ENCODE measurements at places on chromosomes 2 and 18.

DNA sequence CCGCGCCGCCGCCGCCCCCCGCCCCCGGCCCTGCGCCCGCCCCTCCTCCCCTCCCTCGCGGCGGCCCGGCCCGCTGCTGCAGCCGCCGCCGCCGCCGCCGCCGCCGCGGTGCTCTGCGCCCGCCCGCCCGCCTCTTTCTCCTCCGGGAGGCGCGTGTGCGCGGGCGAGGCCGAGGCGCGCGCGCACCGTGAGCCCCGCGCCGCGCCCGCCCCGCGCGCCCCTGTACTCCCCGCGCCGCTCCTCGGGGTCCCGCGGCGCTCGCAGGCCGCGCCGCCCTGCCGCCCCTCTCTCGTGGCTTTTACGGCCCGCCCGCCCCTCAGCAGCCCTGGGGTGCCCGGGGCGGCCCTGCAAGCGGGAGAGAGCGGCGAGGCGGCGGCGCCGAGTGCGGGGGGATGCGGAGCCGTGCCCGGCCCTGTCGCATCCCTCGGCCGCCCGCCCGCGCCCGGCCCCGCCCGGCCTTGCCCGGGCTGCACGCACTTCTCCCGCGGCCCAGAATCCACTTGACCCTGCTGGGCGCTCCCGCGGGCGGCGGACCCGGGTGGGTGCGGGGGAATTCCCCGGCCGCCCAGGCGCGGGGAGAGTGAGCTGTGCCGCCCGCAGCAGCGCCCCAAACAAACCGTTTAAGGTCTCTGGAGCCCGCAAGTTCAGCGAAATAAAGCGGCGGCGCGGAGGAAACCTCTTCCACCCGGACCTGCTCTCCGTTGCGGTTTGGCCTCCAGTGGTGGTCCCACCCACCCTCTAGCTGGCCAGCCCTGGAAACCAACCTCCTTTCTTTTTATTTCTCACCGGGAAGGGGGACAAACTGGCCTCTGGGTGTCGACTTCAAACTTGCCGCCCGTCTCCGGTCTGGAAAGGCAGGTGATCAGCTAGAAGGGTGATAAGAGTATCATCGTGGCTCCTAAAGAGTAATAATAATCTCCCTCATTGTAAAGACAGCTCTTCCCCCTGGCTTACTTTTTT is 37.4 kb downstream of the AFF3 start:
- DNase-seq = no peak

DNA sequence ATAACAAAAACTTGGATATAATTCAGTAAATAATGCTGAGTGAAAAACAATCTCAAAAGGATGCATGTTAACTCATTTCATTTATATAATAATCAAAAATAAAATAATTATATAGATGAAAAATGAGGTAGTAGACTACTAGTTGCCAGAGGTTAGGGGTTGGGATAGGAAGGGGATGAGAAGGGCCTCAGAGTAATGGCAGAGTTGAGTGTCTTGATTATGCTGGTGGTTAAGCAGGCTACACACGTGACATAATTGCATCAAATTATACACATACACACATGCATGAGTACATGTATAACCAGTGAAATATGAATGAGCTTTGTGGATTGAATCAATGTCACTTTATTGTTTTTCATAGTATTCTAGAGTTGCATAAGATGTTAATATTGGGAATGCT is 201.0 kb downstream of the RIT2 start:
- DNase-seq = no peak

DNA sequence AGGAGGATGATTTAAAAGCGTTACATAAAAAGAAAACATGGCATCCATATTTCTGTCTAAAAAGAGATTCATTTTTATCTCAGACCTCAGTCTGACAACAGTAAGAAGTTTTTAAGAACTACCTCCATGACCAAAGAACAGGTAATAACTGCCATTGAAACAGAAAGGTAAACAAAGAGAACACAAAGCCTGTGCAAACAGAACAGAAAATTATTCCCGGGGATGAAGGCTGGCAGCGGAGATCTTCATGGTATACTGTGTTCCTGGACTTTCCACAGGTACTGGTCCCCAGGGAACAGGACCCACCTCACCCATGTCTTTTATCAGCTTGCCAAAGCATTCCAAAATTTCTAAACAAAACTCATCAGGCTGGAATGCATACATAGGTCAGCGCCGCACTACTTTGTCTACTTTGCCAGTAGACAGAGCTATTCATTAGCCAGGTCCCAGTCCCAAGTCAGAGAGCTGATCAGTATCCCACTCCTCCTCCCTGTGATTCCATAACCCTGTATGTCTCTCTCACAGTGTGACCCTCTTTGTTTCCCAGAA is 277.3 kb downstream of the MBD2 start:
- no peak for DNase-seq

- no peak for DNase-seq
Observed at GRCh38 chr2:141063406-141063805, 1067.4 kb downstream of the LRP1B start.

GRCh38 chr2:109131777-109132176 is 2.8 kb downstream of the SH3RF3 start:
- no peak for DNase-seq

GRCh38 chr2:107036293-107036692 is 150.3 kb upstream of the ST6GAL2 start:
- no peak for DNase-seq

DNA sequence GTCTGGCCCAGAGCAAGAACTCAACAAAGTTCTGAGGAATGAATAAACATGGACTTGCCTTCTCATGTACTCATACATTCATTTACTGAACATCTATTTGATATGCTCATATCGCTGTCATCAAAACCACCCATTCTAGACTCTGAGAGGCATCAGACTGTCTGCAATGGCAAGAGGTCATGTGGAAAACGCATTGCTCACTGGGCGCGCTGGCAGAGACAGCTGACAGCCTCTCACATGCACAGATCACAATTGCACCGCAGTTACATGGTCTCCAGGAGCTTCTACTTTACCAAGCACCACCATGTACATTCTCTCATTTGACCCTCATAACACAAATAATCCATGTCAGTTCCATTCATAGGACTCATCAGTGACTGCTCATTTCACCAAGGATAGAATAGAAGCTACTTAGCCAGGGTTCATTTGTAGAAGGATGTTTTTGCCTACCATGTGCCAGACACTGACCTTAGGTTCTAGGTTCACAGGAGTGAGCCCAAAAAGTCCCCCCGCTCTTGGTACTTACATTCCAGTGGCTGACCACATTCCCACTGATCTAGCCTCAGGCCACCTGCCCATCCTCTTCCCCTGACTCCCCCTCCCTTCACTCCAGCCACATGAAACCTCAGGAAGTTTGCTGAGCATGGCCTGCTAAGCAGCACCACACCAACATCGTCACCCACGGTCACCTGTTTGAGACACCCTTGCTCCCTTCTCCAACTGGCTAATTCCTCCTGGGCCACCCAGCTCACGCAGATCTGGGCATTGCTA is 6.1 kb downstream of the FAM124B start:
- no peak for DNase-seq

DNA sequence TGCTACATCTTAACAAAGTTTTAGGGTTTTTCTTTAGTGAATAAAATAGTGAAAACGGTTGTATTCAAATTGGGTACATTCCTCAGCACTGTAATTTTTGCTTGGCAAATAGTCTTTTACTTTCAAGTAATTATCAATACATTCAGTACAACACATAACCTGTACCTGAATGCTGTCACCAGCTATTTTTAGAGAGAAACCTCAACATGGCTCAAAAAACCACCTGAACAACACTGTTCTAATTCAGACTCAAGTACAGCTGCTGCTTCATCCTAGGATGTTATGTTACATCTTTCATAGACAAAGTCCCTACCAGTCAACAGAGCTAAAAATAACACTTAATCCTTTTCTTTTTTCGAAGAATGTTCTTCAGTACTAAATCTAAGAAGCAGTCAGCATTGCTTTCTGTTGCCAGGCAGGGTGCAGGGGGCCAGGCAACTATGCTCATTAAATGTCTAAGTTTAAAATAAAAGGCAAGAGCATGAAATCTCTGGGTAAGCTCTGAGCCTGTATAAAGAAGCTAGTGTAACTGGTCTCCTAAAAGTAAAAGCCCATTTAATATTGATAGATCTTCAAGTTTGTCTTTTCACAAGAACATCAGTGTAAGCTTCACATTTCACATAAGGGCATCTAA is 20.5 kb downstream of the PDIA6 start:
- no peak for DNase-seq

GRCh38 chr2:229485857-229486256 is 214.8 kb upstream of the PID1 start:
- DNase-seq = no peak

GRCh38 chr18:30358555-30358954 is 684.0 kb downstream of the DSC3 start:
- DNase-seq = no peak

DNA sequence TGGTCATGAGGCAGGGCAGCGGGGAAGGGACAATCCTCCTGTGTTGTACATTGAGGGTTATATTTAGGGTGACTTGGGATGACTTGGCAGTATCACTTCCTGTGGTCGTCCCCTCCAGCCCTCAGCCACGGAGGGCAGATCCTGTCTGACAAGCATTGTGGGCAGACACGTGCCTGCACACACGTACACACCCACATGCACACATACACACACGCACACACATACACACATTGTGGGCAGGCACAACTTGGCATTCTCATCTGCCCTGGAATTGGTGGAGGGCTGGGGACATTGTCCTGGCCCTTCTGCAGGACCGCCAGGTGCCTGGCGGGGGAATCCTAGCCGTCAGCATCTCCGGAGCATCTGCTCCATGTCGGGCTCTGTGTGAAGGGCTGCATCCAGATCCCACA is 47.6 kb downstream of the ODC1 start:
- no peak for DNase-seq

DNA sequence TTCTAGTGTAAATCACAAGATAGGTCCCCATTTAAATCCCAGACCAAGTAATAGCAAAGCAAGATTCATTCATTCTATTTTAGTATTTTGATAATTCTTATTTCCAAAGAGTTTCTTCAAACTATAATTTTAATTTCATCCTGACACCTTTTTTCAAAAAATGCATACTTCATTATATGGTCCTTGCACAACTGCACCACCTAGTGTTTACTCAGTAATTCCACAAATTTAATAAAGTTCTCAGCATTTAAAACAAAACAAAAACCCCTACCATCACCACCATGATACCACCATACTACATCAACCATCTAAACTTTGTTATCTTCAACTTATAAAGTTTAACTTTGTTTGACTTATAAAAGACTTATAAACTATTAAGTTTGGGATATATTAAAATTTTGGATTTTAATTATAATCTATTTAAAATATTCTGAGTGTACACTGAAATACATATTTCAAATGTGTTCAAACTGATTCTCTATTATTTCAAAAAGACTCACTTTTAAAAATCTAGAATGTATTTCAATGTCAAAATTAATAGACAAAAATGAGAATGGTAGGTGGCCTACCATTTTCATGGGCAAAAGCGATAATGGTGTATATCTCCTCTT is 44.2 kb downstream of the WDPCP start:
- no peak for DNase-seq

DNA sequence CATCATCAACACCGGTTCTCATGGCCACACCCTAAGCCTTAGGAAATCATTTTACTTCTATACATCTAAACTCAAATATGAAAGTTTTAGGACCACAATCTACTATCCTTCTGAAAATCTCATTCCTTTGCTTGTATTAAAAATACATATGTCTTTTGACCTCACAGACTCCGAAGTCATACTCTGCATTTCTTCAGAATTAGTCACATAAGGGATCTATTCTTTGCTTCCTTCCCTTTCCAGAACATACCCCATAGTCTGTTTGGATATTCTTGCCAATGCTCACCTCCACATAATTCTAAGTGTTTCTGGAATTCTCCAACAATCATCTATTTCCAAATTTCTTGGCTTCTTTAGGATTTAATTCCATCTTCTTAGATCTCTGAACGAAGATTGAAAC is 14.2 kb upstream of the DSG1 start:
- DNase-seq = no peak

- DNase-seq = no peak
Observed at GRCh38 chr2:149902081-149902480, 314.5 kb upstream of the MMADHC start.

DNA sequence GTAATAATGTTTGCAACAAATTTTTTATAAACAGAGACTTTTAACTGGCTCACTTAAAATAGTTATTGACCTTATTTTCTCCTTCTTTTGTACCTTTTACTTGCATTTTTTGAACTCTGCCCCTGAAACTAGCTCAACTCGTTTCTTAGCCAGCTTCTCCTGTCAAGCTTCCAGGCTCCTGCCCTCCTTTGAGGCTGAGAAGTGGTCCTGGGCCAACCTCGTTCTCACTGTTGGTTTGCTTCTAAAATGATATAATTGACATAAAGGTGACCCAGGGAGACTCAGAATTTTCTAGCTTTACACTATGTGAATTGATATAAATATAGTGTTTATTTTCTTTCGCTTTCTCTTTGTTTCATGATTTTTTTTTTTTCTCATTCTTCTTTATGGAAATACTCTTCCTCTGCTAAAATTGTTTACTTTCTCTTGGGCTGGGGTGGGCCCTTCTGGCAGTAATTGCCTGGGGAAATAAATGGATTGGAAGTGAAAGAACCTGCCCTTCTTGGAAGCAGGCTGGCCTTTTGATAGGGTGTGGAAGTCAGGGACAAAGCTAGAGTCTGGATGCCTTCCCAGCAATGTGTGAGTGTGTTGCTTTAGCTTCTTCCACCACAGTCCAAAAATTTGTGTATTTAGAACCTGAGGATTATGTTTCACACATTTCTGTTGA is 30.7 kb downstream of the GPD2 start:
- DNase-seq = no peak

All from stimulated activated CD4-positive, alpha-beta T cell treated with anti-CD3 and anti-CD28 coated beads, Interleukin-1b, Interleukin-23, amount 100 ng/mL, for 1 hour (primary cell).